Non-pigmented ciliary epithelial cell (primary cell): ENCODE measurements at places on chromosomes 7 and 10.

- DNase-seq = no peak
Measured at GRCh38 chr7:157486007-157486755, 149.4 kb downstream of the DNAJB6 start.

- no peak for DNase-seq
Measured at GRCh38 chr7:96792115-96792514, 82.5 kb upstream of the SEM1 start.

DNA sequence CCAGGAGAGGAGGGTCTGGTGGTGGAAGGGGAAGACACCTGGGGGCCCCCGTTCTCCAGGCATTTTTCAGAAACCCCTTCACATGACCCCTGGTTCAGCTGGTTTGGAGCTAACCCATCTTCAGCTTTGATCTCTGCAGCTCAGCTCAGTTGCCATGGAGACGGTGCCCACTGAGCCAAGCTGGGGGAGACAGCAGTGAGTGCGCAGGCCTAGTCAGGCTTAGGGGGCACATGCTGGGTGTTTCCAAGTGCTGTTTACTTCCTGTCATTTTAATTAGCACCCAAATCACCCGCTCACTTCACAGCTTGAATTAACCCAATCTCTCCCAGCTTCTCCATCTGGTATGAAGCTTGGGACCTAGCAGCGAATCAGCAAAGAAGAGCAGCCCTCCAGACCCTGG lies 9.0 kb downstream of the SPOCK2 start:
- no peak for DNase-seq

- DNase-seq = no peak
Measured at GRCh38 chr10:73941300-73941699, 30.4 kb downstream of the PLAU start.

- DNase-seq = no peak
Measured at GRCh38 chr7:71982851-71983250, 429.3 kb downstream of the CALN1 start.
